A549 treated with Hydrocortisone at 1 μM for 4 hours (cell line): ENCODE measurements at places on chromosomes 4 and X. TPM values are rescaled to one million over a fixed set of nuclear protein-coding genes. Genes with fewer than 3 reads are reported as not detected.

DSPP gene
- not detected in 5 replicates for total RNA-seq

EGF gene
- 0.23 to 0.59 TPM (median 0.35 TPM) in 5 replicates for total RNA-seq

SERTM2 gene
- not detected in 5 replicates for total RNA-seq

TAF7L gene
- 0.08 to 0.14 TPM (median 0.10 TPM) in 5 replicates for total RNA-seq

RAB40AL gene
- 0.15 to 0.23 TPM (median 0.22 TPM) in 4 of 5 replicates, not detected in the other for total RNA-seq

ANXA10 gene
- 2.6 to 3.5 TPM (median 2.7 TPM) in 5 replicates for total RNA-seq

HERC5 gene
- total RNA-seq = 3.4 to 5.4 TPM (median 3.6 TPM) in 5 replicates

BEX1 gene
- not detected in 5 replicates for total RNA-seq

TEX11 gene
- total RNA-seq = not detected in 5 replicates

NELFA gene
- 21.1 to 23.5 TPM (median 22.8 TPM) in 5 replicates for total RNA-seq

ZNF630 gene
- 0.14 to 0.40 TPM (median 0.21 TPM) in 5 replicates for total RNA-seq

FOXP3 gene
- 0.07 to 0.13 TPM (median 0.08 TPM) in 5 replicates for total RNA-seq

NDST4 gene
- not detected in 5 replicates for total RNA-seq

FHIP1A gene
- 0.05 to 0.64 TPM (median 0.17 TPM) in 5 replicates for total RNA-seq

CT47B1 gene
- not detected in 5 replicates for total RNA-seq

XG gene
- 0.03 TPM in 1 of 5 replicates, not detected in the others for total RNA-seq

DCAF8L2 gene
- not detected in 5 replicates for total RNA-seq

NR0B1 gene
- 16.5 to 33.7 TPM (median 21.7 TPM) in 5 replicates for total RNA-seq

ZNF185 gene
- 6.9 to 9.0 TPM (median 7.5 TPM) in 5 replicates for total RNA-seq

USP17L15 gene
- not detected in 5 replicates for total RNA-seq

LRCH2 gene
- total RNA-seq = 0.02 to 0.03 TPM (median 0.03 TPM) in 5 replicates

TENT5D gene
- total RNA-seq = not detected in 5 replicates
